ENCODE measurements at places on chromosomes 5 and 9. TPM values are rescaled to one million over a fixed set of nuclear protein-coding genes. Genes with fewer than 3 reads are reported as not detected.

ATG10 gene
- 9.9 TPM for total RNA-seq

MPDZ gene
- 81.2 TPM for total RNA-seq

LSM11 gene
- 5.3 TPM for total RNA-seq

FUBP3 gene
- total RNA-seq, result 127 TPM

OR1Q1 gene
- total RNA-seq, result not detected

- peak overlapping the region; percentile 92 for H3K4me3 ChIP-seq
- no peak for DNase-seq
- H3K36me3 ChIP-seq, result no peaks in the 10 kb centered on the region
- H3K4me1 ChIP-seq, result peaks cover 4% of the 10 kb centered on the region
- H3K27ac ChIP-seq, result peak overlapping the region; percentile 93
Observed at GRCh38 chr9:75891771-75892215, 1.3 kb downstream of the PCSK5 start.

- H3K27ac ChIP-seq, result no peak overlapping the region
- H3K4me1 ChIP-seq, result no peaks in the 10 kb centered on the region
- no peaks in the 10 kb centered on the region for H3K27me3 ChIP-seq
- no peak for DNase-seq
- no peaks in the 10 kb centered on the region for H3K36me3 ChIP-seq
Observed at GRCh38 chr9:94018628-94019027, 63.5 kb upstream of the BARX1 start.

DNA sequence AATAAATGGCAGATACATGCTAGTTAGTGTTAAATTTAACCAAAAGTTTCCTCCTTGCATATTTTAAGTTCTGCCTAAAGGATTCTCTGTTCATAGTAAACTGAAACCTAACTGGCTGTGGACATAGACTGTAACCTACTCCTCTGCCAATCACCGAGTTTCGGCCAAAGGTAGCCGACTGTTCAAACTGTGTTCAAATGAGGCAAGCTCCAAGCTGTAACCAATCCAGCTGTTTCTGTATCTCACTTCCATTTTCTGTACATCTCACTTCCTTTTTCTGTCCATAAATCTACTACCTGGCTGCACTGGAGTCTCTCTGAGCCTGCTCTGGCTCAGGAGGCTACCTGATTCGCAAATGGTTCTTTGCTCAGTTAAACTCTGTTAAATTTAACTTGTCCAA, 44.1 kb downstream of the KCNV2 start:
- DNase-seq, result no peak
- H3K27me3 ChIP-seq, result no peaks in the 10 kb centered on the region
- H3K4me1 ChIP-seq, result peaks cover 3% of the 10 kb centered on the region
- no peaks in the 10 kb centered on the region for H3K36me3 ChIP-seq
- no peak overlapping the region for H3K4me3 ChIP-seq

- H3K27ac ChIP-seq, result no peak overlapping the region
- H3K4me3 ChIP-seq, result no peak overlapping the region
- DNase-seq, result no peak
- no peaks in the 10 kb centered on the region for H3K4me1 ChIP-seq
- no peaks in the 10 kb centered on the region for H3K27me3 ChIP-seq
- no peaks in the 10 kb centered on the region for H3K36me3 ChIP-seq
Observed at GRCh38 chr5:93153461-93153860, 427.6 kb downstream of the NR2F1-AS1 start.

DNA sequence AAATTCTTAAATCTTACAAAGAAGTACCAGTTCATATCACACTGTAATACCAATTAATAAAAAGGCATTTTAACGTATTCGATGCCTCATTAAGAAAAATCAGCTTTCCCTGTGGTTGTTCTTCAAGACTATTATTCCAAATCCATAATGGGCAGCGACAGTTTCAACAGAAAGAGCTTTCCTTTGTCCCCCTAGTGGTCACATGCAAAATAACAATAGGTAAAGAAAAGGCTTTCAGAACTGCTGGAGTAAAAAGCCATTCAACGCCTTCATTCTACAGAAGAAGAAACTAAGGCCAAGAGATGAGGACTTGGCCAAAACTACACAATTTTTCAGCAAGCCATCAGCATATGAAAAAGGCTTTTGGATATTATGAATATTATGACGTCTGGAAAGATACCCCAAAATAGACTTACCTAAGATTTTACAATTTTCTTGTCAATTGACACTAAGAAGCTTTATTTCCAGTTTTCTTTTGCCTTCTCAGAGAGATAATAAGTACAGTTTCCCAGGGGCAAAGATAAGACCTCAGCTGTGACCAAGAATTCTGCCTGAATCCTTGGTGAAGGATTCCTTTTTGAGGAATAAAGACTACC, 6.7 kb upstream of the CDH6 start:
- no peak overlapping the region for H3K4me3 ChIP-seq
- H3K4me1 ChIP-seq, result no peaks in the 10 kb centered on the region
- H3K27ac ChIP-seq, result no peak overlapping the region
- H3K36me3 ChIP-seq, result no peaks in the 10 kb centered on the region
- no peak for DNase-seq

DNA sequence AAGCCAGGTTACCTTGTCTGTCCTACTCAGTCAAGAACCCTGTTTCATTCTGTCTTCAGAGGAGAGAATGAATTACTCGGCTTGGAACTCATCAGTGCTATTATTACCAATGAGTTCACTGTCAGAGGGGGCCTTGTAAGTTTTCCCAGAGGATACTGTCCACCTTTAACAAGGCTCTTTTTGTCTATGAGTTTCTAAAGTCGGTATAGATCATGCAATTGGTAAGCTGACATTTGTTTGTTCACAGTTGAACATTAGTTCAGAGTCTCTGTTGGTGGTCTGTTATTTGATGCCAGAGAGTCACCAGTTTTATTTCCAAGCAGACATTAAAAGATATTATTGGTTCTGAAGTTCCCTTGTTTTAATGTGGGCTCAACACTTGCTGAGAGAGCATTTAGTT, 58.1 kb upstream of the DHFR start:
- H3K27ac ChIP-seq, result no peak overlapping the region
